ENCODE measurements at places on chromosomes 2 and 18.

- DNase-seq = no peak
Observed at GRCh38 chr2:10389573-10389972, 58.6 kb downstream of the ODC1 start.

GRCh38 chr18:79200546-79201268 is 131.5 kb downstream of the ATP9B start:
- DNase-seq = peak; percentile 49

DNA sequence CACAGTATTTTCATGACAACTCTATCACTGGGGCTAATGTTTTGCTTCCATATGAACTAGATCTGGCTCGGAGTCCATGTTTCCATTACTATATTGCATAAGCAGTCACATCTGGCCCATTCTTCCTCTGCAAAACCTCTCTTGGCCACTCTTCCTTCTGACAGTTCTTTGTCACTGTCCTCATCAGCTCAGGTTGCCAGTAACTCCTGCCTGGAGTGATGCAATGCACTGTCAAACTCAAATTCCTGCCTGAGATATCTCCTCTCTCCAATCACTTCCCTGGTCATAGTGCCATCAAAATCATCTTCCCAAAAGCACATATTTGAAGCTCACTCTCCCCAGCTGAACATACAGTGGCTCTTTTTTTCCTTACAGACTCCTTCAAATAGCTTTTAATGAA is 66.1 kb downstream of the COLEC12 start:
- no peak for DNase-seq

- no peak for DNase-seq
Observed at GRCh38 chr2:120210270-120210693, 12.9 kb downstream of the TMEM185B start.

GRCh38 chr2:37923308-37924055 is 1.6 kb upstream of the RMDN2 start:
- DNase-seq = no peak

DNA sequence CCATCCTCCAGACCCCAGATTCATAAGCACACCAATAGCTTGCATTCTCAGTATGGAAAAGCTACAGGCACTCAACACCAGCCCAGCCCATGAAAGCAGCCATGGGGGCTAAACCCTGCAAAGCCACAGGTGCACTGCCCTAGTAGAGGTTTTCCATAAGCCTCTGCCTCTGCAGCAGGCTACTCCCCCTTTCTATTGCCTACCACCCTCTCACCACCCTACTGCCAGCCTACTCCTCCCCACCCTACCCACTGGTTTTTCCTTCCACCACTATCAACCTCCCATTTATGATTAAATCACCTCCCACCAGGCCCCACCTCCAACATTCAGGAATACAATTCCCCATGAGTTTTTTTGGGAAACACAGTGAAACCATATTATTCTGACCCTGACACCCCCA is 96.4 kb upstream of the TEKT4 start:
- DNase-seq = no peak

GRCh38 chr2:124048664-124049063 is 23.6 kb downstream of the CNTNAP5 start:
- no peak for DNase-seq

DNA sequence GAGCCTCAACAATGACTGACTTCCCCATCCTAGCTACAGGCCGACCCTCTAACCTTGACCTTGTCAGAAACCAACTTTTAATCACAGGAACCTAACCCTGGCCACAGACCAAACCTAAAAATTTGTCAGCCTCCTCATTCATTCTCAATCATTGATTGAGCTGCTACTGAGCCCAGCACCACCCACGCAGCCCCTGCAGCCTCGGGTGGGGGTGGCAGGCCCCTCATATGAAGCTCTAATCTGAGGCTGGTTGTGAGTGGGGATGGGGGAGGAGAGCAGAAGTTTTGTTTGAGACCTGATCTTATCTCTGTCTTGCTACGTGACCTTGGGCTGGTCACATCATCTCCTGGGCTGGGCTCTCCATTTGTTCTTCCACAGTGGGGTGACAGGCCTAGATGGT is 99.5 kb upstream of the EPAS1 start:
- no peak for DNase-seq

DNA sequence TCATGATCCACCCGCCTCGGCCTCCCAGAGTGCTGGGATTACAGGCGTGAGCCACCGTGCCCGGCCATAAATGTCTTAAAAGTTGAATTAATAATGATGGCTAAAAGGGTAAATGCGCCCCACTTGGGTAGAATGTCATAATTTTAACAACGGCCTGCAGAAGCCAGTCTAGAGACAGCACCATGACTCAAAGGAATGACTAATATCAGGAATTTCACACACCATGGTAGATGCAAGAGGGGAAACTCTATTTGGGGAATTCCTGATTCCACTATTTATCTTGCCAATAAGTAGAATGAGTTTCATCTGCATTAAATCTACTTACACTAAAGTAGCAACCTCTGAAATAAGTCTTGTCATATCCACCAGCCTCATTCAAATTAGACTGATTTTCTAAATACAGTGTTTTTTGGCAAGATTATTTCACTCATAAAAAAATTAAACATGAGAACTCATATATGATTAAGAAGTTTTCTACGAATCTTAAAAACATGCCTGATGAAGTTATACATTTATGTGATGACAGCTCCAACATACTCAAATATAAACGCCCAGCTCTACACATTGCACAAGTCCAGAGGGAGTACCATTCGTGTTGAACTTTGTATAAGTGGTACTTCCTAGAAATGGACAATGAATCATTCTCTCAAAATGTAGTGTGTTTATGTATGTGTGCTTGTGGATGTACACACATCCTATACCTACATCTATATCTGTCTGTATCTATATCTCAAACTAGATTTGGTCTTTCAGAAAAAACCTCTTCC is 309.7 kb downstream of the IRS1 start:
- DNase-seq = no peak

DNA sequence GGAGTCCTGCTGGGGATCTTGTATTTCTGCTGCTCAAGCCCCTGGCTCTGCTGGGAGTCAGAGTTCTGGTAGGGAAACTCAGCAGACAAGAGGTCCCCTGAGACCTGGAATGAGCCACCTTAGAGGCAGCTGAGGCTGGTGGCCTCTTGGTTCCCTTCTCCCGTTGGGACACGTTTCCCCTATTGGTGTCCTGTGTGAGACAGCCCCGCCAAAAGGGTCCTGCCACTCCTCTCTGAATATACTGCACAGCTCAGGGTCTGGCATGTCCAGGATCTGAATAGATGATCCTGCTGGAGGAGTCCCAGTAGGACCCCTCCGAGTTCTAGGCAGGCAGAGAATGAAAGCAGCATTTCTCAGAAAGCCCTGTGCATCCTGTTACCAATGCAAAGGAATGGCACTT is 2.0 kb upstream of the RALB start:
- no peak for DNase-seq

DNA sequence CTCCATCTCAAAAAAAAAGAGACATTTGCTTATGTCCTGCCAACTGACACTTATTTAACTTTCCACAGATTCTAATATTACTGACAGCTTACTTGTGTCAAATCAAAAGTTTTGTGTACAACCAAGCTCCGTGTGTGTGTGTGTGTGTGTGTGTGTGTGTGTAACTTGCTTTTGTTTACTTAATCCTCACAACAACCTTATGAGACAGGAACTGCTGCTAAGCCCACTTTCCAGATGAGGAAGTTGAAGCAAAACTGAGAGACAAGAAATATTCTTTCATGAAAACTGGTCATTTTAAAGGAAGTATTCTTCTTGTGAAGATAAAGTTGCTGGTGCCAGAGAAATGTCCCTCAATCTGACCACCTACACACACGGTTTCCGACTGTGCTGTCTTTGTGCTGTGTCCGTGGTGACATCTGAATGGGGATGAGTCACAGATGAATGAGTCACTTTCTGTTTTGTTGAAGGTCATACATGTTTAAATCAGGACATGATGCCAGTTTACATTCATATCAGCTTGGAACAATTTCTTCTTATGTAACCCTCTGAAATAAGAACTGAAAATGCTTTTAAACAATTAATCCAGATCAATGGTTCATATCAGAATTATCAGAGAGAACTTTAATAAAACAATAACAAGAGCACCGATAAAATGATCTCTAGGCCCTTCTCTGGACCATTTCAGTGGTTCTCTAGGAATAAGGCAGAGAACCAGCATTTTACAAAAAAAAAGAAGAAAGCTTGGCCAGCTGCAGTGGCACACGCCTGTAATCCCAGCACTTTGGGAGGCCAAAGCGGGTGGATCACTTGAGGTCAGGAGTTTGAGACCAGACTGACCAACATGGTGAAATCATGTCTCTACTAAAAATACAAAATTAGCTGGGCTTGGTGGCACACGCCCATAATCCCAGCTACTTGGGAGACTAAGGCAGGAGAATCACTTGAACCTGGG is 95.5 kb downstream of the THNSL2 start:
- no peak for DNase-seq

DNA sequence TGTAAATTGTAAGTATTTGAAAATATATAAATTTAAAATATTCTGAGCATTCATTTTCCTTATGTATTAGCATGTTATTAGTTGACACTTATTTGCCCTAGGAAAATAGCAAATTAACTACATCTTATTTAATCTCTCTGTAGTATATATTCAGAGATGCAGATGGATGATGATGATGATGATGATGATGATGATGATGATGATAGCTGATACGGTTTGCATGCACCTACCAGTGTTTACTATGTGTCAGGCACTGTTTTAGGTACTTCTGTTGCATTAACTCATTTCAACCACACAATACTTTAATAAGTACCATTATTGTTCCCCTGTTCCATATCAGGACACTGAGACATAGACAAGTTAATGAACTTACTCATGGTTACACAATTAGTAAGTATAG is 191.4 kb upstream of the BOD1L2 start:
- DNase-seq = no peak

GRCh38 chr2:45789317-45789716 is 137.8 kb downstream of the PRKCE start:
- DNase-seq = no peak

- no peak for DNase-seq
Observed at GRCh38 chr2:219643788-219644398, 16.5 kb downstream of the SLC4A3 start.

GRCh38 chr2:156689939-156690338 is 253.8 kb downstream of the GPD2 start:
- no peak for DNase-seq

DNA sequence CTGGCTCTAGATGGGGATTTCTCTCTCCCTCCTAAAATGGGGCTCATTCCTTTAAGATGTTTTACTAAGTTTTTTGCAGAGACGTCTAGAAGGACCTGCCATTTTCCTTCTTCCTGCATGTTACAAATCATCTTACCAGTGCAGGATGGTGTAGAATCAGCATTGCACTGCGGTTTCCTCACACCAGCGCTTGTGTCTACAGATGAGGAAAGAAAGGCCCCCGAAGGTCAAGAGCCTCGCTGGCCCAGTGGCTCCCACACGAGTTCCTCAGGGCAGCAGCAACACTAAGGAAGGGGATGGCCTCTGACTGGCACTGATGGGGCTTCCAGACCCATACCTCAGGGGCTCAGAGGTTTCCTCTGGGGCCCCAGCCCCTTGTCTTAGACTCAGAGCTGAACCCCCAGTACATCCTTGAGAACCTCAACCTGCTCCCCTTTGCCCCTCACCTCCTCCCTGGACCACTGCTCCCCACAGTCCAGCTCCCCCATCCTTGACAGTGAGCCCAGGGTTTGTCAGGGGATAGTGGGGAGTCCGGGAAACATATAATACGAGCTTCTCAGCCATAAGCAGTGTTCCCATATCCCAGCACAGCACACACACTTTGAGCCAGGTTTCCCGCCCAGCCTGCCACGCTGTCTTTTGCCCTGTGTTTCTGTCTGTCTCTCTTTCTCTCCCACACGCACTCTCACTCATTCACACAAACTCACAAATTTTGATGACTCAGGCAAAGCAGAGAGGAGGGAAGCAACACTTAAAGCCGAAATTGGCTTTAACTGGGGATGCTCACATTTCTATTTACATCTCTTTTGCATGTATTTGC is 29.4 kb downstream of the ZFP36L2 start:
- DNase-seq = no peak

DNA sequence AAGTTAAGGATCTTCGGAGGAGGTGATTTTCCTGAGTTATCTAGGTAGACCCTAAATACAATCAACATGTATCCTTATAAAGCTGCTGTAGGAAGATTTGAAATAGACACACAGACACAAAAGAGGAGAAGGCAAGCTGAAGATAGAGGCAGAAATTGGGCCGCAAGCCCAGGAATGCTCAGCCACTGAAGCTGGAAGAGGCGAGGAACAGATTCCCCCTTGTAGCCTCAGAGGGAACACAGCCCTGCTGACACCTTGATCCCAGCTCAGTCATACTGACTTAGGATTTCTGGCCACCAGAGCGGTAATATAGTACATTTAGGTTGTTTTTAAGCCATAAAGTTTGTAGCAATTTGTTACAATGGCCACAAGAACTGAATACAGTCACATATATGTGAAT is 90.9 kb downstream of the ETAA1 start:
- no peak for DNase-seq

DNA sequence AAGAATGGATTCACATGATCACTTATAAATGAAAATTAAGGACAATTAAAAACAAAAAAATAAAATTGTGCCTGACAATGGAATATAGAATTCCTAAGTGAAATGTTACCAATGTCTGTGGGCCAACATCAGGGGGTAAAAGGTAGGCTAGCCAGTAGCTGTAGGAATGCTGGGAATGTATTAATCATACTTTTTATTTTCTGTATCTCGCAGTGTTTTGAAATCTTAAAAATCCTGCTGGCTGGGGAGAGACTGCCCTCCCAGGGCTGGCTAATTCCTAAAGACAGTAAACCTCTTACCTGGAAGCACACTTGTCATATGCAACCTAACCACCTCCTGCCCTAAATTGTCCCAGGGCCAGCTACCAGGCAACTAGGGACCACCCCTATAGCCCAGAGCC is 69.8 kb downstream of the REV1 start:
- no peak for DNase-seq

DNA sequence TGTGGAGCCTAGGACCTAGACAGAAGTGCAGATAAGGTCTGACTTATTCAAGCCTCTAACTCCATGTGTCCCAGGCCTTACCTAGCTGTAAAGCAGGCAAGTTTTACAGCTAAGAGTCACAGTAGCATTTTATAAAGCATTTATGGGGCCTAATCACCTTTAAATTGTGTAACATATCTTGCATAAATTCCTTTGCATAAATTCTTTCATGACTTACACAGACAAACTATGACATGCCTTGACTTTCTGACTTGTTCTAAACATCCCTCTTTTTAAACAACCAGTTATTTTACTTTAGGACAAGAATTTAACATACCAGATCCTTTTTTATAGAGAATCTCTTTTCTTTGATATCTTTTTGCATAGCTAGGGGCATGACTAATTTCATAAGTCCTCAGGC is 1257.8 kb upstream of the NRXN1 start:
- DNase-seq = no peak

Measured in D341Med (cell line).